ENCODE measurements at places on chromosomes 5 and 9.

DNA sequence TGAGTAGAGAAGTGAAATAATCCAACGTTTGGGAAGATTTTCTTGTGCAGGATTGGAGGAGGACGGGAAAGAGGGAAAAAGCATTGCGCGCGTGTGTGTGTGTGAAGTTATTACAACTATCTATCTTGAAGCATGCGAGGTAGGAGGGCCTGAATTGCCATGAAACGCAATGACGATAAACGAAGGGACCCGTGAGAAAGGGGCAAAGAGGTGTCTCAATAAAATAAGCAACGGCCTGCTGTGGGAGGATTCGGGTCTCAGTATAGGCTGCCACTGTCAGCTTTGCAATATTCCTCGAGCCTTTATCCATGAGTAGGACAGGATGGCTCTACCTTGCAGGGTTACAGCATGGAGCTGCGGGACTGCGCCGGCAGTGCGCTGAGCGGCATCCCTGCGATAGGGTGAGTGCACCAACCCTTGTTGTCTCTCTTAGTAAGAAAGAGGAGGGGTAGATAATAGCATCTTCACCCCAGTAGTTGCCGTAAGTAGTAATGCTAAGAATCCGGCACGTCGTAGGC is 631 bp upstream of the RCL1 start:
- peak; percentile 7 for DNase-seq

DNA sequence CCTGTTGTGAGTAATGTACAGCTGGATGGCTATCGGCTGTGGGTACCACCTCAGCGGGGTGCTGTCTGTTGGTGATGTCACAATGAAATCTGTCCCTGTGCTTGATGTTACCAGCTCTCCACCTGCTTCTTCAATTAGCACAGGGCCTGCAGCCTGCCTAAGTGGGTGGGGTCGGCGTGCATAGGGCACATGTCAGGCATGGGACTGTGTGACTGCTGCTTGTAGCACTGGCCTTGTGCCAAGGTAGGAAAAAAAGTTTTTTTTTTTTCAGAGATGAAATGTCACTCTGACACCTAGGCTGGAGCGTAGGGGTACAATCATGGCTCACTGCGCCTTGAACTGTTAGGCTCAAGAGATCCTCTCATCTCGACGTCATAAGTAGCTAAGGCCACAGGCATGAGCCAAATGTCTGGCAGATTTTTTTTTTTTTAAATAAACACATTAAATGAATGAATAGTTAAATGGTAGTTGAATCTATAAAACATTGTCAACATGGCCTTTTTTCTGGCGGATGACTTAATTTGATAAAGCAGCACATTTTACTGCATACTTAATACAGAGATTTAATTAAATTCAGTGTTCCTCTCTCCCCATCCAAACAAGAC is 222.5 kb downstream of the NXNL2 start:
- no peak for DNase-seq

DNA sequence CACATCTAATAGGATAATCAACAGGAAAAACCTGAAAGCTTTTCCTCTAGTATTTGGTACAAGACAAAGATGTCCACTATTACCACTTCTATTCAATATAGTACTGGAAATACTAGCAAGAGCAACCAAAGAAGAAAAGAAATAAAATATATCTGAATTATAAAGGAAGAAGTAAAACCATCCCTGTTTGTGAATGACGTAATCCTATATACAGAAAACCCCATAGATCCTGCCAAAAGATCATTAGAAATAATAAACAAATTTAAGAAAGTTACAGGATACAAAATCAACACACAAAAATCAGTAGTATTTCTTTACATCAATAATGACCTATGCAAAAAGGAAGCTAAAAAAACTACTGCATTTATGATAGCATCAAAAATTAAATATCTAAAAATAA is 1191.3 kb upstream of the C9orf72 start:
- DNase-seq = no peak

- no peak for DNase-seq
These were observed 145.0 kb upstream of the TNC start for GRCh38 chr9:115262952-115263351.

DNA sequence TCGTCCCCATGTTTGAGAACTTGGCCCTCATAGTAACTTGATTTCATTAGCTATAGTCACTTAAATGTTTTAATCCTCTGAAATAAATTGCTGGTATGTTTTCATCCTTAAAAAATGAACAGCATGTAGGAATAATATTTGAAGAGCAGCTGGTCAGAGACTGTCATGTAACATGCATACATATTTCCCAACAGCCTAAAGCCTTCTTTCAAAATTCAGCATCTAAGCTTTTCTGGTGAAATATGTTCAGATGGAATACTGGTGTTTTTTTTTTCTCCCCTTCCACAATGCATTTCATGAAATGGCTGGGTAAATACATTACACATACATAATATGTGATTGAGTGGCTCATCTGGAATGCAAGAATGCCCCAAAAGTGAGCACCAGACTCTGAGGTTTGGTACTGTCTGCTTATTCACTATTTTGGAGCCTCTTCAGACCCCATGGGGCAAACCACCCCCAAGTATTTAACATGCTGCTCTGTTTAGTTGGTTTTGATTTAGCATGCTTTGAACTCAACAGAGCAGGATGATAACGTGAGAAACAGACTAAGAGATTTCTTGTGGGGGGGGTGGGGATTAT is 94.0 kb downstream of the SMARCA2 start:
- DNase-seq = no peak

- DNase-seq = no peak
These were observed 4.3 kb upstream of the AFAP1L1 start for GRCh38 chr5:149267241-149267973.

DNA sequence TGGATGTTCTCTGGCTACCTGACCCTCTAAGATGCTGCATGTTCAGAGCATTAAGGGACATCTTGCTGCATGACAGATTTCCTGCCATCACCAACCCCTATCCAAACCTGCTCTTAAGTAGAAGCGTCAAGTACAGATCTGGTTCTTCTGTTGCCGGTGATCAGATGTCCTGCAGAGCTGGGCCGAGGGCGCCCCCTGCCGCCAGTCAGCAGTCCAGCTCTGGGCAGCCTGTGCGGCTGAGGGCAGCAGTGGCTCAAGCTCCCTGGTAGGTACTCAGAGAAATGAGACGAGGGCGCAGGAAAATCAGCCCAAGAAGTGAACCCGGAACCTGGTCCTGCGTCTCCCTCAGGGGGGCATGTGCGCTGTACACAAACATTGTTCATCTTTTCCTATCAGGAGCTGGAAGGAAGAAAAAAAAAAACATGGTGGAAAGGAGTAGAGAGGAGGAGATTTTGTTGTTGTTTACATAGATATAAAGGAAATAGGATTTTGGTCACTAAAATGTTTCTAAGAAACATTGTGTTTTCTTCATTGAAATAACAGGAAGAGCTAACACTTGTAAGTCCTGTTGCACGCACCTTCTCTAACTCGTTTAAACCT is 95.8 kb downstream of the CFAP90 start:
- DNase-seq = peak; percentile 24

DNA sequence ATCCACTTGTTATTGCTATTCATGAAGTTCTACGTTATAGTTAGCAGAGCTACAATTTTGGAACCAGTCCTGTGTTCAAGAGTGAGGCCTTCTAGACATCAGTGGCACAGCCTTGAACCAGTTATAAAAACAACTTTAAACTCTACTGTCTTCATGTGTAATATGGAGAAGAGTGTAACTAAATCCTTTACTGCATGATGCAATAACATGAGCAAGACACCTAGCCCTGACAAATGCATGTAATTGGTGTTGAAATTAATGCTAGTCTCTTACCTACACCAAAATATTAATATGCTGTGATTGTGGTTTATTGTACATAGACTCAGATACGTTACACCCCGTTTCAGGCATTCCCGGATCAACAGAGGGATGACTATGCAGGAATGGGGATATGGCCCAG is 654.6 kb downstream of the IRX1 start:
- DNase-seq = no peak

DNA sequence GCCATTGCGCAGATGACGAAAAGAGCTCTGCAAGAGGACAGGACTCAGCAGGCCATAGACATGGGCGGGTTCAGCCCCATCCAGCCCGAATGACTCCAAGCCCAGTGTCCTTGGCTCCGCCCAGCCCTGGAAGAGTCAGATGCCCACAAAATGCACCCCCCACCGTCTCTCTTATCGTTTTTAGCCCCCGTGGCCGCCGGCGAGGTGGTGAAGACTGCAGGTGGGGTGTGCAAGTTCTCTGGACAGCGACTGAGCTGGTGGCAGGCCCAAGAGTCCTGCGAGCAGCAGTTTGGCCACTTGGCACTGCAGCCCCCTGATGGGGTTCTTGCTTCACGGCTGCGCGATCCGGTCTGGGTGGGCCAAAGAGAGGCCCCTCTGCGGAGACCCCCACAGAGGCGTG is 2.1 kb downstream of the ADGRD2 start:
- DNase-seq = no peak

DNA sequence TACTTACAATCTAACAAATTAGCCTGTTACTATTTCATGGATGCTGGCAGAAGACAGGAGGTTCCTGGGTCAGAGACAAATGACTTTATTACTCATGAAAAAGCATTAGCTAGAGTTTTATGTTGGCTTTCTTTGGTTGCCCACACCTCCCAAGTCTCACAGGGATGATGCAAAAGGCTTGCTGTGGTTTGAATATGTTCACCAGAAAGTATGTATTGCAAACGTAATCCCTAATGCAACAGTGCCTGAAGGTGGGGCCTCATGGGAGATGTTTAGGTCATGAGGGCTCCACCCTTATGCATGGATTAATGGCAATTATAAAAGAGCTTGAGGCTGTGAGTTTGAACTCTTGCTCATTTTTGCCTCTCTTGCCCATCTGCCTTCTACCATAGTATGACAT is 28.5 kb downstream of the DPYSL3 start:
- no peak for DNase-seq

DNA sequence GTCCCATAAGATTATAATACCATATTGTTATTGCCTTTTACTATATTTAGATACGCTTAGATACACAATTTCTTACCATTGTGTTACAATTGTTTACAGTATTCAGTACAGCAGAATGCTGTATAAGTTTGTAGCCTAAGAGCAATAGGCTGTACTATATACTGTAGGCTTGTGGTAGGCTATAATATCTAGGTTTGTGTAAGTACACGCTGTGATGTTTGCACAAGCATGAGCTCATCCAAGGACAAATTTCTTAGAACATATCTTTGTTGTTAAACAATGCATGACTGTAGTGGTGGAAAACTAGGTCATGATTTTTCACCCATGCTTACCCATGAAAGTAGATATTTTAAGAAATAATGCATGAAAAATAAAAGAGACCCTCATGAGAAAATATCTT is 509.4 kb upstream of the CDH18 start:
- DNase-seq = no peak

- no peak for DNase-seq
These were observed 89.7 kb upstream of the NR4A3 start for GRCh38 chr9:99731950-99732349.

DNA sequence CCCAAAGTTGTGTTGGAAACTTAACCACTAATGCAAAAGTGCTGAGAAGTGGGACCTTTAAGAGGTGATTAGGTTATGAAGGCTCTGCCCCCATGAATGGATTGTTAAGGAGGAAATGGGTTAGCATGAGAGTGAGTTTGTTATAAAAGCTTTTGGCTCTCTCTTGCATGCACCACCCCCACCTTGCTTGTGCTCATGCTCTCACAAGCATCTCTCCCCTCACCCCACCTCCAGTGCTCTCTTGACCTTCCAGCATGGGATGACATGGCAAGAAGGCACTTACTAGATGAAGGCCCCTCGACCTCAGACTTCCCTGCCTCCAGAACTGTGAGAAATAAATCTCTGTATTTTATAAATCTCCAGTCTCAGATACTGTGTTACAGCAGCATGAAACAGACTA is 52.8 kb downstream of the RICTOR start:
- DNase-seq = no peak

DNA sequence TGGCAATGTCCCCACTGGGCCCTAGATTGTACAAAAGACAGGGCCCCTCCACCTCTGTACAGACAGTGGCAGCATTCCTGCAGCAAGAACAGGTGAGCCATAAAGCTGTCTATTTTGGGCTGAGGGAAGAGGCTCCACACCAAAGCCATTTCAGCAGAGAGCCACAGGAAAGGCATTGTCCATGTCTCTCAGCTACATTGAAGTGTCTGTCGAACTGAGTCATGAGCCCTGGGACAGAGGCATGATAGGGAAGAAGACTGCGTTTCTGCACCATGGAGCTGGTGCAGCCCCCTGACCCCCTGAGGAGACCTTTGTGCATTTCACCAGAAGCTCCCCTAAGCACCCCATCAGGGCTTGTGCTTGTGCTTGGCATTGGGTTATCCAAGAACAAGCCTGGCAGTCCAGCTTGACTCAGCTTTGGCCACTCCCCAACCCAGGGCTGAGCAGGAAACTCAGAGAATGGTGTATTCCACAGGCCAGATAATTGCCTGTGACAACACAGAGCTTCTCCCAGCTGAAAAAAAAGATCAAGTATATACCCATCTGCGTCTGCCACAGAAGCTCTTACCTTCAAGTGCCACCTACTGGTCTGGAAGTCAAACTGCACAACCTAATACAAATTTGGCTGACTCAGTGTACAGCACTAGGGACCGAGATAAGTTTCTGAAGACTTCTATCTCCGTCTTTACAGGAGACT is 5.9 kb upstream of the FRMD3 start:
- no peak for DNase-seq

- peak; percentile 75 for DNase-seq
These were observed 19.2 kb upstream of the SHB start for GRCh38 chr9:38088006-38088925.

GRCh38 chr9:23814243-23814642 is 11.8 kb downstream of the ELAVL2 start:
- no peak for DNase-seq

DNA sequence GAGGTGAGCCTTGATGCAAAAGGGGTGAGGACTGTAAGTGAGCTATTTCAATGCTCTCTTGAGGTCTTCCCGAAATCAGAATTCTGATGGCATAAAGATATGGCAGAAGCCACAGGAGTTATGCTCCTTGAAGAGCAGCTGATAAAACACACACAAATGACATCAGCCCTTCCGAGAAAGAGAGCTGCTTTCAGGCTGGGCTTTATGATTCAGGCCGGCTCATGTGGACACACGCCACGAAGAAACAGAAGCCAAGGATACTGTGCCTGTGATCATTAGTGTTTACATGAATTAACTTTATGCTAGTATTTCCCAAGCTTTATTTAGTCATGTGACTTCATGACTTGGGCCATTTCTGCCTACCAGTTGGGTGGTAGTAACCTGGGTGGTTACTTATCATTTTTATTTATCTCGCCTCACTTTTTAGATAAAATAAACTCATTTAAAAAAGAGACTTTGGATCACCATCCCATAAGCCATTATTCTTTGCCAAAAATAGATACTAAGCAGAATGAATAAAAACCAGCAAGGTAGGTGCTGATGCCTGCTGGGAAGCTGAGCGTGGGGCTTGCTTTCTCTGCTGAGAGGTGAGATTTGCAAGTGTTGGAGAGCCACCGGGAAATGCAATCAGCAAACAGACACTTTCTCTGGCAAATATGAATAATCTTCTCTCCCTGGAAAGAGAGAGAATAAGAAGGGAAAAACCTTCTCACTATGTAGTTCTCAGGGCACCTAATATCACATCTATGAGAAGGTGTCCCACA is 73.0 kb upstream of the SLC25A51 start:
- no peak for DNase-seq

All from stimulated activated CD4-positive, alpha-beta T cell treated with anti-CD3 and anti-CD28 coated beads, Interleukin-2, amount 100 ng/mL, for 48 hours (primary cell).